ENCODE measurements at places on chromosomes 16 and 17.

DNA sequence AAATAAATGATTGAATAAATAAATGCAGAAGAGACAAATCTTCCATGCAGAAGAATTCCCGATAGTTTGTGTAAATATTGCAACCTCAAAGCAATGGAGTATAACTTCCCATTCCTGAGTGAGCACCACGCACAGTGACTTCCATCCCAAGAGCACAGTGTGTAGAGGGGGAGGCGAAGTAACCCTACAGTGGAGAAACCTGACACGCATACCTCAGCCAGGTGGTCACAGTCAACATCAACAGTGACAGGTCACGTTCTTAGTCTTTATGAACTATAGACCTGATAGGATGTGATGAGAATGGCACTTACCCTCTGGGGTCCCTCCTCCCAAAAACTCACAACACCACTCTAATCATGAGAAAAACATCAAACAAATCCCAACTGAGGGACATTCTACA is 111.6 kb downstream of the DYNLRB2 start:
- DNase-seq = no peak

DNA sequence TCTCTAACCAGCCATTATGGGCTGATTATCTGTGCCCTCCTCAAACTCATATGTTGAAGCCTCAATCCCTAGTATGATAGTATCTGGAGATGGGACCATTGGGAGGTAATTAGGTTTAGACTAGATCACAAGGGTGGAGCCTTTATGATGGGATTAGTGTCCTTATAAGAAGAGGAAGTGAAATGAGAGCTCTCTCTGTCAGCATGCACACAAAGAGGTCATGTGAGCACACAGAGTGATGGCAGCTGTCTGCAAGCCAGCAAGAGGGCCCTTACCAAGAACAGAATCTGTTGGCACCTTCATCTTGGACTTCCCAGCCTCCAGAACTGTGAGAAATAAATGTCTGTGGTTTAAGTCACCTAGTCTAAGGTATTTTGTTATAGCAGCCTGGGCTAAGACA is 101.9 kb downstream of the PCTP start:
- no peak for DNase-seq

GRCh38 chr17:56297184-56297583 is 143.9 kb downstream of the ANKFN1 start:
- DNase-seq = peak; percentile 15

DNA sequence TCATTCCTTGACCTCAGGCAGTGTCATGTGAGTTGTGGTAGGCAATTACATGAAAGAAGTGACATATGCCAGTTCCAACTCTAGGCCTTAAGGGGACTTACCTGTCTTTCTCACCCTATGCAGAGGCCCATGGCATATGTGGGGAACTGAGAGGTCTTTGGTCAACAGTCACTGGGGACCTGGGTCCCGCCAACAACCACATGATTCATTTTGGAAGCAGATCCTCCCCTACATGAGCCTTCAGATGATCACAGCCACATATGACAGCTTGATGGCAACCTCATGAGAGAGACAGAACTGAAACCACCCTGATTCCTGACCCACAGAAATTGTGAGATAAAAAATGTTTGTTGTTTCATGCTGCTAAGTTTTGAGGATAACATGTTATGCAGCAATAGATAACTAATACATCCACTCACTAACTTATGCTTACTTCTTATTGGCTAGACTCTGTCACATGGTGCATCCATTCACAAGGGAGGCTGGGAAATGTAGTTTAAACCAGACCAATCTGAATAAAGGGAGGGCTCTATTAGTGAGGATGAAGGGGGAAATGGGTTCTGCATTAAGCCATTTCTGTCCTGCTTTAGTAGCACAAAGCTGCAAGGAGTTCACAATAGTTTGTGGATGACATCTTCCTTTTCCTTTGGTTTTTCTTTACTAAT is 298.2 kb downstream of the HAPSTR1 start:
- DNase-seq = no peak

DNA sequence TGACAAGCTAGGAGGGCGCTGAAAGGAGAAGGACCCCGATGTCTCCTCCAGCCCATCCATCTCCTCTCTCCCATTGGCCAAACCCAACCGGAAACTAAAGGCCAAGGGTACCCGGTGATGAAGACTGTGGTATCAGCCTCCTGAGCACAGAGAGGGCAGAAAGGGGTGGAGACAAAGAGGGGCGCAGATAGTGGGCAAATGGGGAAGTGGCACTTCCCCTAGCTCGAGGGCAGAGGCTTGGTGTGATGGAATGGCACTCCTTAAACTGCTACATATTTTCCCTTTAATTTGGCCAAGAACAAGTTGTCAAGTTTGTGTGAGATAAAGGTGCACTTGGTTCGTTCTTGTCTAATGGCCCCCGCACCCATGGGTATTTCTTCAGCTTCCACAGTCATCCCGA is 27.8 kb downstream of the IL4R start:
- no peak for DNase-seq

DNA sequence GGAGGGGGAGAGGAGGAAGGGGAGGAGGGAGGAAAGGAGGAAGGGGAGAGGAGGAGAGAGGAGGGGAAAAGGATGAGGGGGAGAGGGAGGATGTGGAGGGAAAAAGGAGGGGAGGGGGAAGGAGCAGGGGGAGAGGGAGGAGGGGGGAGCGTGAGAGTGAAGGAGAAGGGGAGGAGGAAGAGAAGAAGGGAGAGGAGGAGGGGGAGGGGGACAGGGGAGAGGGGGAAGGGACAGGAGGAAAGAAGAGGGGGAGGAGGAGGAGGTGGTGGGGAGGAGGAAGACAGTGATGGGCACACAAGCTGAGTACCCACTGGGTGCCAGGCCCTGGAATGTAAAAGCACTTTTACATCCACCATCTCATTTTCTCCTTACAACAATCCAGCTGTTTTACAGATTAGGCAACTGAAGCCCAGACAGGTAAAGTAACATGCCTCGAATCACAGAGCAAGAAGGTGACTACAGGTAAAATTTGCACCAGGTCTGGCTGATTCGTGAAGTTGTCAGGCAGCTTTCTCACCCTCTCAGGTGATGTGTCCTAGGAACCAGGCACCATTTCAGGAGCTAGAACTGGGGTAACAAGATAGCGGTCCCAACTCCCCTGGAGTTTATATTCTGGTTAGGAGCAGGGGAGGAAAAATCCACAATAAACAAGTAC is 10.0 kb upstream of the LITAF start:
- DNase-seq = no peak

GRCh38 chr16:12341966-12342365 is 365.4 kb downstream of the SNX29 start:
- DNase-seq = no peak

DNA sequence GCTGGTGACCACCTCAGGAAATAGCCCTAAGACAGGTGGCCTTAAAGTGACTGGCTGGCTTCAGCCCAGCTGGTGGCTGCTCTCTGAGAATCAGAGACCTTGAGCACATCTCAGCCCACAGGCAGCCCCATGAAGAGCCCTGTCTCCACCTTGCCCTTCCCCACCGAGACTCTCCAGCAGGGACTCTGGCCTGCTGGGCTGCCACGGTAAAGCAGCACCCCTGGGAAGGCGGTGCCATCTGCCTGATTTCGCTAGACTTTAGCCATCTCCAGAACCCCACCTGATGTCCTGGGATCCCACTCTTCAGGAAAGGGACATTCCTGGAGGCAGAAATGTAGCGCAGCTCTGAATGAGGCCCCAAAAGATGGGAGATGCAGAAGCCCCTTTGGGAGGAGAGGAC is 45.2 kb upstream of the LGALS9 start:
- no peak for DNase-seq

Measured in activated CD4-positive, alpha-beta T cell treated with anti-CD3 and anti-CD28 coated beads, Interleukin-2, amount 50 U/mL, for 48 hours (primary cell).